ENCODE measurements at places on chromosomes 7 and 10.

DNA sequence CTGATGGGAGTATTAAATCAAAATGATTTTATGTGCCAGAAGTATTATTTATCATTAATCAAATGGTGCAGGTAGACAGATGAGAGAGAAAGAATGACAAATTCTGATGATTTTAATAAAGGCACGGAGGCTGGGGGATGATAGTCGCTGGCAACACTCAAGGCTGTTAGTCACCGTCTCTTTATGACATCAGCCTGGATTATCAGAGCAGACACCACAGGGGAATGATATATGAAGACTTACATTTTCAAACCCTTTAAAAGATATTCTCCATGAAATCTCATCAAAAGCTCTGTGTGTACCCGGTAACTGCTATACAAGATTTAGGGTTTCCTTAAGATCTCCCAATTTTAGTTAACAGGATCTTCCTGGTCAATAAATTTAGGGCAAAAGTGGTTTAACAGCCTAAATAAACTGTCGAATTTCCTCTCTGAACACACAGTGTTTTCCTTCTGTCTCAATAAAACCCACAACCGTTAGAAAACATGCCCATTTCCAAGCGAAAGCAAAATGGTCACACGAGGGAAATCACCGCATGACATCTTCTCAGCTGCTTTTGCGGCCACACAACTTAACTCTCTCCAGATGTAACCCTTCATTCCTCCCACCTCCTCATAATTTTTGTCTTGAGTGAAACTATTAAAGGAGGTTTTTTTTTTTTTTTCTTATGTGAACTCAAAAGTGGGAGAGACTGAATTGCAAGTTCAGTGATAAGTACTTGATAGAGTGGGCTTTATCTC lies 133.2 kb upstream of the FAM171A1 start:
- no peak for DNase-seq

- DNase-seq = no peak
Measured at GRCh38 chr7:131341690-131342089, 14.0 kb downstream of the MKLN1 start.

GRCh38 chr7:127675721-127676120 lies 23.7 kb downstream of the SND1 start:
- DNase-seq = no peak

- no peak for DNase-seq
Measured at GRCh38 chr7:69035826-69036225, 562.4 kb upstream of the AUTS2 start.

GRCh38 chr7:55381189-55381588 lies 16.1 kb downstream of the LANCL2 start:
- DNase-seq = no peak

Measured in fibroblast of the conjunctiva (primary cell).